ENCODE measurements at places on chromosomes 11 and 22.

DNA sequence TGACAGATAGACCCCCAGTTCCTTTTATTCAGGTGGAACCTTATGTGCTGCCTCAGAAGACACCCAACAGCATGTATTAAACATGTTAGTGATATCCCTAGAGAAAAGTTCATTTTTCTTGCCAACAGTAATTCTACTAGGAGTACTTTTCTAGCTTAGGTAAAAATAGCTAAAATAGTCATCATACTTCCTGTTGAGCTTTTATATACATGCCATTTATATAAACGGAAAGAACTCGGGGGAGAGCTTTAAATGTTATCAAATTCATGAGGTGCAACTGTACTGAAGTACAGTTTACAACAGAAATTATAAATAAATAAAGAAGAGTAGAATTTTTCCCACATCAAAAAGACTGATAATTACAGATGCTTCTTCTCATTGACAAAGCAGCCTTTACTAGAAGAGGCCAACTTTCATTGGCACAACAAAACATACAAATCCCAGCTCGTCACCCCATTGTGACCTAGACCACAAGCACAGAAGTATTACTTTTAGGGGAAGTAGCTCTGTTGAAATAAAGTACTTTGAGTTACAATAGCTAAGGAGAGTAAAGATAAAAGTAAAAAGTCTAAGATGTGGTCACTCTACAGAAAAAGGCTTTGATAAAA lies 59.1 kb upstream of the POU2AF2 start:
- DNase-seq, result no peak

DNA sequence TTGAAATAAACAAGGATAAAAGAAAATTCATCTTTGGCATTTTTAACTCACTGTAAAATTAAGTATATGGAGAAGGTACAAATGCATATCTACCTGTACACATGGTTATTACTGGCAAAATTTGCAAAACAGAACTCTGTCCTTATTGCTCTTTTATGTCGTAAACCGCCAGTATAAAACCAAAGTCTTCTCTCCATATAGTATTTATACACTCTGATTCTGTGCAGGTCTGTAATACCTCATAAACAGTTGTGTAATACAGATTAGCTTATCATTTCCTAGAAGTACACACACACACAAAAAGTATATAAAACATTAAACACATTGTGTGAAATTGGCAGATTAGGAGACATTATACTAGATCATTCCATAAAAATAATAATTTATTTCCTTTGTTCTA lies 406.6 kb upstream of the ANO3 start:
- no peak for DNase-seq

- DNase-seq, result peak; percentile 39
Observed at GRCh38 chr11:118343981-118344515, at the start of gene CD3G. CD3G (plus strand) TSS chr11:118344344; CDS start chr11:118344424, 80 bp downstream.

GRCh38 chr11:128190312-128190711 lies 397.0 kb downstream of the ETS1 start:
- no peak for DNase-seq

- DNase-seq, result no peak
Observed at GRCh38 chr11:6219359-6219758, 14.0 kb downstream of the C11orf42 start.

GRCh38 chr22:27107386-27107785 lies 450.0 kb downstream of the MIAT start:
- DNase-seq, result no peak

GRCh38 chr11:40235841-40236240 lies 1223.6 kb downstream of the LRRC4C start:
- DNase-seq, result no peak

- DNase-seq, result no peak
Observed at GRCh38 chr22:20238536-20238900, 29.6 kb downstream of the RTN4R start.

DNA sequence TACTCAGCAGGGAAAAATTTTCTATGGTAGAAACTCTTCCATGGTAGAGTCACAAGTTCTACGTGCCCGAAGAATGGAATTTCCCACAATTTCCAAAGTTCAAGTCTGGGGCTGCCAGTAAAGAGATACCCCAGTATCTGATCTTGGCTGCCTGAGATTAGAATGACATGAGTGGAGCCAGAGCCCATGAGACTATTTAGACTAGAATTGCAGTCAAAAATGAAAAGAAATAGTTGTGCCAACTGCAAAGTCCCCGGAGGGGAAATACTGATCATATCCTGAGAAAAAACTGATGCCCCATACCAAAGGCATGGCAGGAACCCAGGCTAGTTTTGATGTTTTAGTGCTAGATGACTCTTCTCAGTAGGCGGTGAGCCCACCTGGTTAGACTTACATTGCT lies 11.2 kb downstream of the MAJIN start:
- DNase-seq, result no peak

GRCh38 chr22:29846290-29846689 lies 8.2 kb upstream of the ASCC2 start:
- no peak for DNase-seq

- no peak for DNase-seq
Observed at GRCh38 chr22:48974443-48975315, 853.0 kb downstream of the BRD1 start.

GRCh38 chr11:78061921-78062311 lies 1.7 kb upstream of the THRSP start:
- DNase-seq, result no peak

- no peak for DNase-seq
Observed at GRCh38 chr11:75305993-75306392, 45.5 kb downstream of the ARRB1 start.

GRCh38 chr22:49923445-49923844 lies 5.0 kb downstream of the CRELD2 start:
- DNase-seq, result no peak

DNA sequence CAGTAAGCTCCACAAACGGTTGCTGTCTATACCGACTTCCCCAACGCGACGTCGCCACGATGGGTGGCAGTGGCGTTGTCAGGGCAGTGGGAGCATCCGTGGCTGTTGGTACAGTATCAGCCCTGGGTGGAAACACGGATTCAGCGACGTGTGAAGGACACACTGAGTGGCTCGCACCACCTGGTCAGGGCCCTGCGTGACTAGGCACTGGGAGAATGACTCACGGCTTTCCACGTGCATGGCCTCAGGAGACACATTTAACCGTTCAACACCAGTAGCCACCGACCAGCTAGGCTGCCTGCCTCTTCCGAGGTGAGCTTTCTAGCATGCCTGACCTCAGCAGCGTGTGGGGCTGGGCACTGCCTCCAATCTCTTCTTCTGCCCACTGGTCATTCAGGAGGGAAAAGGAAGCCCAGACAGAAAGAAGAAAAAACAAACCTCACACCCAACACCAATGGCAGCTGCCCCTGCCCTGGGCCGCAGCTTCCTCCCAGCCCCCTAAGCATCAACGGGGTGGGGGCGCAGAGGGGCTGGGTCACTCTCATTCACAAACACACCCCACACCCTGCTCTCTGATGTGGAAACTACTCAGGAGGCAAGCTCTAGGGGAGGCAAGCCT lies 59.0 kb downstream of the MYH9 start:
- DNase-seq, result peak; percentile 29

DNA sequence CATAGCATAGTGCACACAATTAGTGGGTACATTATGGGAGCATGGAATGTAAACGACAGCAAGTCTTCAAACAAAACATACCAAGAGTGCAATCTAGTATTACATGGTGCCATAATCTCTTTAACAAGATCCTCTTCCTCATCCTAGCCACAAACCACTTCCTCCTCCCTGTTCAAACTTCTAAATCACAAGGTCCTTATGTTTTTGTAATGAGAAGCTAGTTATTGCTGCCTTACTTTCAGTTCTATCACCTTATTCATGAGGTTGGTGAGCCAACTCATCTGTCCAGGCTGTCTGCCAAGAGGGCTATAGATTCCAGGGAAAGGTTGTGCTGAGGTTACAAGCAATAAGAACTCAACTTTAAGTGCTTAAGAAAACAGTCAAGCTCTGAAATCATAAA lies 195.4 kb upstream of the ARHGAP20 start:
- no peak for DNase-seq

- DNase-seq, result no peak
Observed at GRCh38 chr11:116033931-116034553, 529.8 kb upstream of the CADM1 start.

DNA sequence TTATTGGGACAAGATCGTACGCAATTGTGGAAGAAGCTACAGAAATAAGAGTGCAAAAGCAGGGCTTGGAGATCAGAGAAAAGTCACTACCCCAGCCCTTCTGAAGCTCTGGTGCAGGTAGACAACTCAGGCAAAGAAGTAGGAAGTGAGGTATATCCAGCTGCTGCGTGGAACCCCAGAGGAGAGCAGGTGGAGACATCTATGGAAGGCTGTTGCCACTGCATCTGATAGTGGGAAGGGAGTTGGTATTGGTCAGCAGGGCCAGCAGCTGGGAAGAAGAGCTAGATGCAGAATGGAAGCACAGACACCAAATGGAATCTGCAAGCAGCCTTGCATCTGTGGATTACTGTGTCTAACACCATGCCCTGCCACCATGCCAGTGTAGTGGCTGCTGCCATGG lies 165.1 kb downstream of the WNT11 start:
- DNase-seq, result no peak

DNA sequence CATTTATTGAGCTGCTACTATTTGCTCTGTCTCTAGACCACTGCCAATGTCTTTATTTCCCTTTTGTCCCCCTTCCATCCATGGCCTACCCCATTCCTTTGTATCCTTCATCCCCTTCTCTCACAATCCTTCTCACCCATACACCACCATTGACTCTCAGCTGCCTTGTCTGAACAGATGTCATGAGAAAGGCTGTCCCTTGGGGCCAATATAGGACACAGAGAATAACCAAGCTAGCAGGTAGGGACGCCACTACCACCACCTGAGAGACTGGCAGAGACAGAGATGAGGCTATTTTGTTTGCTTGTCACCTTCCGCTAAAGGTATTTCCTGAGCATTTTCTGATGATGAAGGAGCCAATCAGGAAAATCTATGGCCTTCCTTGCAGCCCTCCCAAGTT lies 138.9 kb downstream of the CD44 start:
- DNase-seq, result no peak

DNA sequence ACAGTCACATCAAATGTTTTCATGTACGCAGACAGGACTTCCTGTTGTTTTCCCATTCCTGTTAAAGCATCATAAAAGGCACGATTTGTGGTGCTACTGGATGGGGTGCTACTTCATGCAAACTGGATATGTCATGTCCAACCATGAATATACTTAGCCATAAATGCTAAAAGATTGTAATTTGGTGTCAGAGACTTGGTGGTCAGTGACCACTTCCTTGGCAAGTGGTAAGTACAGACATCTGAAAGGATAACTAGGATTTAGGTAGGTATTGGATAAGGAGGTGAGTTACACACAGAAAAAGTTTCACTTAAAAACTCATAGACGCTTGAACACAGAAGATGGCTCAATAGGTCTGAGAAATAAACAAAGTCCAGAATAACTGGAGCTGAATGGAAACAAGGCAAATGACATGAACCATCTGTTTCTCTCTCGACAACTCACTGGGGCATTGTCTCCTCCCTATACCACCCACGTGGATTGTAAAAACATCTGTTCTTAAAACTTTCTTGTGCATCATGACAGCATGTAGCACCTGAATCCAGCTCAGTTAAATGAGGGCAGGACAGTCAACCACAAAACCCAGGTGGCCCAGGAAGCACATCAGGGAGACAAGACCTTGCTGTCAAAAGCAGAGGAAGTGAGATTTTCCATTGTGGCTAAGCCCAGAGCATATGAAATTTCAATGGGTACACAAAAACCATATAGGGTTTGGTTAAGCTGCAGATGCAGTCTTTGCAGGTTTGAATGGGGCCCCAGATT lies 22.1 kb upstream of the IGLL5 start:
- no peak for DNase-seq

DNA sequence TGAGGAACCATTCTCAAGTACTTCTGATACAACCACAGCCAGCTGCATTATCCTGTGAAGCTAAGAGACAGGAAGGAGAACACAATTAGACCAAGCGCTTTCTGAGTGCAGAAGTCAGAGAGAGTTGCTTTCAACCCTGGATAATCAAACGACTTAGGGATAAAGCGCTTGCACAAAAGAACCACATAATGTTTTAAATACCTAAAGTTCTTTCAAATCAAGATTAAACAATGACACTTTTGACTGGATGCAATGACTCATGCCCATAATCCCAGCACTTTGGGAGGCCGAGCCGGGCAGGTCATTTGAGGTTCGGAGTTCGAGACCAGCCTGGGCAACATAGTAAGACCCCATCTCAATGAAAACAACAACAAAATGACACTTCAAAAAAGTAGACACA lies 145.1 kb downstream of the SWAP70 start:
- DNase-seq, result no peak

GRCh38 chr11:27926981-27927481 lies 180.9 kb downstream of the KIF18A start:
- DNase-seq, result no peak

DNA sequence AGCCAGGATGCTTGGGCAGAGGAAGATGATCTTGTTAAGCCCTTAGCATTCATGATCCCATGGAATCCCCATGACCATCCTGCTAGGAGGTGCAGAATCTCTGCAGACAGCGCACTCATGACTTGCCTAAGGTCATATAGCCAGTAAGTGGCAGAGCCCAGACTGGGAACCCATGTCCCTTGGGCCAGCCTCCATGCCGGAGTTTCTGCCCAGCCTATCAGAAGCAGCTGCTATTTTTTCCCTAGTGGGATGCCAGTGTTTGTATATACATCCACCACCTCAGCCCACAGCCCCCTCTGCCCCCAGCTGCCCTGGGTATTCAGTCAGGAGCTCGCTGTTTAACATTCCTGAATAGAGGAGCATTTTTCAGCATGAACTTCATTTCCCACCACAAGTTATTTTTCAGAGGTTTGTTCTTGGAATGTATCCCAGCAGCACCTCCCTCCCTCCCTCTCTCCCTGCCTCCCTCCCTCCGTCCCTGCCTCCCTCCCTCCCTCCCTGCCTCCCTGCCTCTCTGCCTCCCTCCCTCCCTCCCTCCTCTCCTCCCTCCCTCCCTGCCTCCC lies 34.4 kb upstream of the SUSD2 start:
- no peak for DNase-seq

GRCh38 chr22:32336771-32337424 lies 20.8 kb upstream of the RFPL3 start:
- DNase-seq, result no peak

DNA sequence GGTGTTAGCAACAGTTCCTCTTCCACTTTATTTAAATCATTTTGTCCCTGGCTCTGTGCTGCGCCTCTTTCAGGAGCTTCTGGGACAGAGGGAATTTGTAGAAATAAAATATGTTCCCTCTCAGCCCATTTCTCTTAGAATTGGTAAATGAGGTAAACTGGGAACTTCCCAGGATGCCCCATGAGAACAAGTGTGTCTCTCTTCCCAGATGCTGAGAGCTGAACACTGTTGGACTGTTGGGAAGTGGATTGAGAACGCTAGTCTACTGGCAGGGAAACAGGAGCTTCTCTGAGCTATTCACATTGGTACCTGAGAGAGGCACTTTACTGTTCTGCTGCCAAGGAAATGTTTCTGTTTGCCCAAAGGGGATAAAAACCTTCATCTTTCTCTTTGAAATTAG lies 4.0 kb downstream of the CRY2 start:
- DNase-seq, result no peak

GRCh38 chr11:100684101-100685065 lies 2.7 kb upstream of the ARHGAP42 start:
- no peak for DNase-seq

All from stimulated activated CD8-positive, alpha-beta memory T cell treated with anti-CD3 and anti-CD28 coated beads, Interleukin-7, amount 100 ng/mL, for 1 hour (primary cell).